CD4-positive, alpha-beta T cell treated with Interleukin-4 for 1 hour (primary cell): ENCODE measurements at places on chromosomes 1 and 21.

DNA sequence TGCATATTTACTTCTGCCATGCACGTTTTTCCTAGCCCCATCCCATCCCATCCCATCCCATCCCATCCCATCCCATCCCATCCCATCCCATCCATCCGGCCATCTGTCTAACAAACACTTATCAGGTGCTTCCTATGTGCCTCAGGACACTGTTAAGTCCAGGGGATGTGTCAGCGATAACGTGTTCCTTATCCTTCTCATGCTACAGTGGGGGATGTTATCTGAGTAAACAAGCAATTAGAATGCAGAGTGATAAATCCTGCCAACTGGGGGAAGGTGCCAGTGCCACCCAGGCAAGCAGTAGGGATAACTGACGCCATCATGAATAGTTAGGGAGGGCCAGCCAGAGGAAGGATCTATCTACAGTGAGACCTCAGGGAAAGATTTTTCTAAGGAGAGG lies 304.2 kb downstream of the CAMTA1 start:
- DNase-seq: no peak

- DNase-seq: peak; percentile 45
Measured at GRCh38 chr1:61056573-61057439, 25.6 kb upstream of the NFIA start.

GRCh38 chr1:5575396-5575940 lies 416.8 kb downstream of the NPHP4 start:
- no peak for DNase-seq

DNA sequence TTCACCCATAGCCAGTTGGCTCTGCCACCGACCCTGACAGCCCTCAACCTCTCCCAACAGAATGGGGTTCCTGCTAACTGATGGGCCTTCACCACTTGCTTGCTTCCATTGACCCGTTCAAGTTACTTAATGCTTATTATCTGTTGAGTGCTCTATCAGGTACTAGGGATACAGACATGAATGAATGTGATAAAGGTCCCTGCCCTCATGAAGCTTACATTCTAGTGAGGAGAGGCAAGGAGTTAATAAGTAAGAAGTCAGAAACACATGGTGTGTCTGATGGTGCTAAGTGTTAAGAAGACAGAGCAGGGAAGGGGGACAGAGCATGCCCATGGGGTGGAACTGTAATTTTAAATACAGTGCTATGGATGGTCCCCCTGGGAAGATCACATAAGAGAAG lies 107.5 kb upstream of the JUN start:
- DNase-seq: no peak

- DNase-seq: no peak
Measured at GRCh38 chr1:40583980-40584379, 52.5 kb downstream of the ZNF684 start.

GRCh38 chr1:39333296-39333695 lies 128.8 kb downstream of the MACF1 start:
- no peak for DNase-seq

- DNase-seq: no peak
Measured at GRCh38 chr1:9193233-9193625, 41.3 kb upstream of the H6PD start.

DNA sequence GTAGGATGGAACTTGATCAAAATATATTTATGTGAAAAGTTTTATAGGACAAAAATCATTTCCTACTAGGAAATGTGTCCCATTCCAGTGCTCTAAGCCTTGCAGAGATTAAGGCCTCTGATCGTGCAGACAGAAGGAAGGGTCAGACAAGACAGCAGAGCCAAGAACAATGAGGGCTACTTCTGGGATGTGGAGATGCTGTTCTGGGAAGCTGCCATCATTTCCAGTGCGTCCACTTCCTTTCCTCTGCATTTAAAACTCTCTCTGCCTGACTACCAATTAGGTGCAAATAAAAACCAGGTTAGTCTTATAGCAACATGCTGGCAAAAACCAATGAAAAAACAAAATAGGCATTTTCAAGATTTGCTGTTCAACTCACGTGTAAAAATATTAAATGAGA lies 36.1 kb downstream of the BEND5 start:
- DNase-seq: no peak

- DNase-seq: no peak
Measured at GRCh38 chr1:241688940-241689368, 36.9 kb downstream of the WDR64 start.

DNA sequence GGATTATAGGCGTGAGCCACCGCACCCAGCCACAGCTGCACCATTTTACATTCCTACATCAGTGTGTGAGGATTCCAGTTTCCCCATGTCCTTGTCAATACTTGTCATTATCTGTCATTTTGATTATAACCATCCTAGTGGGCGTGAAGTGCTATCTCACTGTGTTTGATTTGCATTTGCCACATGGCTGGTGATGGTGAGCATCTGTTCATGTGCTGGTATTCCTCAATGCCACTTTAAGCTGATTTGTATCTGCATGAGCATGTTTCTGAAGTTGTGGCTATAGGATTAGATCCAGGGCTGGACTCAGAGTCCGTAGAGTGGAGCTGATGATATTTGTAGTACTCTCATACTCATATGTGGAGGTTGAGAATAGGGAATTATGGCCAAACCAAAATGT lies 36.6 kb downstream of the SRRM1 start:
- DNase-seq: no peak

GRCh38 chr1:208207388-208208131 lies 36.6 kb downstream of the PLXNA2 start:
- DNase-seq: no peak

DNA sequence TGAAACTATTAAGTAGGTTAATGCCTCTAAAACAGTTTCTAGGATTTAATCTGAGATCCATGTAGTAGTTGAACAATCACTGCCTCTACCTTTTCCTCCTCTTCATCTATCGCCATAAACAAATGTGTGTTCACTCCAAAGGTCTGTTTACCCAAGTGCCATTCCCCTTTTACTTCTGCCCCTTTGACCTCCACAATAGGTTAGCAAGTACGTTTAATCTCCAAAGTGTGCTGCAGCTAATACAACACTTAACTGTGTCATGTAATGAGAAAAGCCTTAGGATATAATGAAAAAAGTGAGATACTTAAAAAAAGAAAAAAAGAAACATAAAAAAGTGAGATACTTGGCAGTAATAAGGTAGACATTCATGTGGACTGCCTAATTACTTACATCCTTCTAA lies 28.2 kb downstream of the GPBP1L1 start:
- no peak for DNase-seq

DNA sequence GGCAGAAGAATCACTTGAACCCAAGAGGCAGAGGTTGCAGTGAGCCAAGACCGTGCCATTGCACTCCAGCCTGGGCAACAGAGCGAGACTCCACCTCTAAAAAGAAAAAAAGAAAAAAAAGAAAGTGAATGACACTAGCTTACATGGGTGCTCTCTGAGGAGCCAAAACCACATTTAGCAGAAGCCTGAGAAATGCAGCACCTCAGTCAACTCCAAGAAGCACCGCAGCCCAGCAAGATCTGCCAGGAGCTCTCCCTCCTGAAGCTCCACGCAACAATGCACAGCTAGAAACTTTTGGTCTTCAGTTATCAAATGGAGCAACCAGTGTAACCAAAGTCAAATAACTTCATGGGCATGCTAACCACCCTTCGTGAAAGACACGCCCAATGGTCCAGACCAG lies 229.1 kb downstream of the SETD4 start:
- DNase-seq: no peak

GRCh38 chr21:34813266-34813894 lies 144.6 kb downstream of the CLIC6 start:
- DNase-seq: no peak

GRCh38 chr21:38824124-38824822 lies 18.5 kb downstream of the ETS2 start:
- no peak for DNase-seq

- no peak for DNase-seq
Measured at GRCh38 chr1:4655674-4656532, 1.5 kb downstream of the AJAP1 start.

- DNase-seq: no peak
Measured at GRCh38 chr1:170703591-170703990, 39.7 kb downstream of the PRRX1 start.

DNA sequence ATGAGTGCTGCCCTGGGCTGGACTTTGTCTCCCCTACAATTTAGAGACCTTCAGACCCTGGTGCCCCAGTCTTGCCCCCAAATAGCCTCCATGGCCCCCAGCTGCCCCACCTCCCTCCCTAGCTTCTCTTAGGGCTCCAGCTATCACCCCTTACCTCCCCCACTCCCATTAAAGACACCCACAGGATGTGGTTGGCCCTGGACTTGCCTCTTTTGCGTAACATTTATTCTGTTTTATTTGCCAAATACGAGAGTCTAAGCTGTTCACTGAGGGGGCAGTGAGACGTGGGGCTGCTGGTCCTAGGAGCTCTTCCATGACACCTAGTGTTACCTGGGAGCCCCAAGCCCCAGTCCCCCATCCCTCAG lies 4.5 kb downstream of the ZC3H12A start:
- DNase-seq: peak; percentile 73

- DNase-seq: no peak
Measured at GRCh38 chr1:52628614-52629324, 4.2 kb upstream of the SHISAL2A start.

DNA sequence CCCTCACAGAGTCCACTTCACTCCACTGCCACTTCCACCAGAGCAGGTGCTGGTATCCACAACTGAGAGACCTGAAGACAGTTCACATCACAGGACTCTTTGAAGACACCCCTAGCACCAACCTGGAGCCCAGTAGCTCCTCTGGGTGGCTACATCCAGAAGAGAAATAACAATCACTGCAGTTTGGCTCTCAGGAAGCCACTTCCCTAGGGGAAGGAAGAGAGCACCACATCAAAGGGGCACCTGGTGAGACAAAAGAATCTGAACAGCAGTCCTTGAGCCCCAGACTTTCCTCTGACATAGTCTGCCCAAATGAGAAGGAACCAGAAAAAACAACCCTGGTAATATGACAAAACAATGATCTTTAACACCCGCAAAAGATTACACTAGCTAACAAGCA lies 113.2 kb downstream of the TENT5C start:
- DNase-seq: peak; percentile 26

- no peak for DNase-seq
Measured at GRCh38 chr21:43626390-43626789, 32.9 kb downstream of the HSF2BP start.

- no peak for DNase-seq
Measured at GRCh38 chr1:16175610-16176553, 20.0 kb upstream of the EPHA2 start.

GRCh38 chr1:192343344-192343743 lies 26.6 kb downstream of the RGS21 start:
- no peak for DNase-seq

- peak; percentile 72 for DNase-seq
Measured at GRCh38 chr1:36160949-36161485, 5.1 kb downstream of the MAP7D1 start.

- DNase-seq: no peak
Measured at GRCh38 chr1:211876851-211877590, 46.5 kb upstream of the LPGAT1 start.
